ENCODE measurements at places on chromosomes 12 and 14.

DNA sequence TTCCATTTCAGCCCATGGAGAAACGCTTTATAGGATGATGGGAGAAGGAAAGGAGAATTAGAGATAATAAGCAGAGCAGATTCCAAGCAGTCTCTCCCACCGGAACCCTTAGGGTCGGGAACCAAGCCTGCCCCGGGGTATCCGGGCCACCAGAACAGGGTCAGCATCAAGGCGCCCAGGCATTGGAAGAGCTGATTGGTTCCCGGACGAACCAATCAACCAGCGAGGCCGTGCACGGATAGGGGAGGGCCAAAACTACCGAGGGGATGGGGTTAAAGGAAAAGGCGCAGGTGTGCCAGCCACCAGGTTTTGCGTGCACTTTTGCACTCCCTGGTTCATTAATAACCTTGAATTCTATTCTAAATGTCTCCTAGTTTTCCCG, 1.7 kb downstream of the PPM1H start:
- no peak for ATAC-seq

- peak; percentile 4 for ATAC-seq
These were observed 518 bp downstream of the GSKIP start for GRCh38 chr14:96363751-96364336.

- ATAC-seq: no peak
These were observed 155.6 kb upstream of the DAAM1 start for GRCh38 chr14:59032826-59033225.

DNA sequence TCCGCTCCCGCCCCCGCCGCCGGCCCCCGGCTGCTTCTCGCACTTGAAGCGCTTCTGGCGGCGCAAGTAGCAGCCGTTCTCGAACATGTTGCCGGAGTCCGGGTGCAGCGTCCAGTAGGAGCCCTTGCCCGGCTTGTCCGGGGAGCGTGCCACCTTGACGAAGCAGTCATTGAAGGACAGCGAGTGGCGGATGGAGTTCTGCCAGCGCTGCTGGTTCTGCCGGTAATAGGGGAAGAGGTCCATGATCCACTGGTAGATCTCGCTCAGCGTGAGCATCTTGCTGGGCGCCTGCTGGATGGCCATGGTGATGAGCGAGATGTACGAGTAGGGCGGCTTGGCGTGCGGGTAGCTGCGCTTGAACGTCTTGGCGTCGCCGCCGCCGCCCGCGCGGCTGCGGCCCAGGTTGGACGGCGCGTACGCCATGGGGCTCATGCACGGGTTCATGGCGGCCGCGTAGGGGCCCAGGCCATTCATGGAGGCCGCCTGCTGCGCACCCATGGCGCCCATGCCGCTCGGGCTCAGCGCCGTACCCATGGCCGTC, 3.0 kb downstream of the FOXA1 start:
- ATAC-seq: no peak

DNA sequence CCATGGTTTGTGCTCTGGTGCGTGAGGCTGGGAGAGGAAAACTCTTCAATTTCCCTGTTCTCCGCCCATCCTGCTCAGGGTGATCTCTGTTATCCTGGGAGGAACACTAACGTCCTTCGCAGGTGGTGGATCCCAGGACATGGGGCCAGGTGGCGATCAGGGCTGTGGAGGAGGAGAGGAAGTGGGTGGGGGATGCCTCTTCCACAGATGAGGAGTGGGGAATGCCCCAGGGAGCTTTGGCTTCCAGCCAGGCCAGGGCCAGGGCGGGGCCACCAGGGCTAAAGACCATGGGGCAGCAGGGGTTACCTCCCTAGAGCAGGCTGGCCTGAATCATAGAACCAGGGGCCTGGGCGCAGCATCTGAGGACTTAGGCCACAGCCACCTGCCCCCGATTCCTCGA, 3.3 kb upstream of the KRT75 start:
- ATAC-seq: no peak

DNA sequence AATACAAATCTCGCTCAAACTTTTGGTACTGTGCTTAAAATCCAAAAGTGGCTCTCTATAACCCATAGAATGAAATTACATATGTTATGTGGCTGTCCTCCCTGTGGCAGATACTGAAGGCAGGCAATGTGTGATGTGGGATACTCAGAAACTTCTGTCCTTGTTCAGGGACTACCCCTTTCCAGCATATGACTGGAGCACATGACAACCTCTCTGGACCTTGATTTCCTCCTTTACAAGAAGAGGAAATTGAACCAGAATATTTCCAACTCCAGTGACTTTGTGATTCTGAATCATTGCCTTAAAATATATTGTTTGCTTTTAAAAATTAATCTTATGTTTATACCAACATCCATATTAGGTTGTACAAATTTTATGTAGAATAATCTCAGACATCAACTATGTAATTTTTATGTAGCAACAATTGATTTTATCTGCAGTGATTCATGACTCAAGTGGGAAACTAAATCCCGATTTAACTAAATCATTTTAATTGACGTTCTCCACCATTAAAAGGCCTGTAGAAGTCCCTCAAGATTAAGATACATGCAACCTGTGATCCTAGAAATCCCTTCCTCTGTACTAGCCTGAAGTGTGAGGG, 162.4 kb downstream of the AKAP6 start:
- ATAC-seq: no peak

DNA sequence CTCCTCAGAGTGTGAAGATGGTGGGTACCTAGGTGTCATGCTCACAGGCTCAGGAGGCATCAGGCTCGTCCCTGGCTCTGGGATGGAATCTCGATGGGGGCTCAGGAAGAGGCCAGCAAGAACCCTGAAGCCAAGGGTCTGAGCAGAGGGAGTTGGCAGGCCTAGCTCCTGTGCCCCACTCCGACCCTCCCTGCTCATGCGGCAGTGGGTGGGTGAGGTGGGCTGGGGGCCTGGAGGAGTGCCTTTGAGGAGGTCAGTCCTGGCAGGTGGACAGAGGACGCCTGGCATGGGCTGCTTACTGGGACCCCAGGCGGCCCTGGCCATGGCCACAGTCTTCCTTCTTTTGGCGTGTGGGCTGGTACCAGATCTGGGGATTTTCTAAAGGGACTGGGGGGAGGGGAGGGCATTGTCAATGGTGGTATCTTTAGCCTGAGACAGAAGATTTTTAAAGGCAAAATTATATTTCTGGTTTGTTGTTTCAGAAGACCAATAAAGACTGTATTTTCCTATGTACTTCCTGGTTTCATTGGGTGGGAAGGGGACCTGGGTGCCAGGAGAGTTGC, 16.0 kb downstream of the LRTM2 start:
- ATAC-seq: no peak

- ATAC-seq: peak; percentile 85
These were observed 2.2 kb downstream of the PLEKHG6 start for GRCh38 chr12:6312529-6313325.

GRCh38 chr14:93792391-93792790, 4.1 kb upstream of the PRIMA1 start:
- no peak for ATAC-seq

GRCh38 chr14:80927083-80927989, 14.2 kb downstream of the CEP128 start:
- no peak for ATAC-seq

DNA sequence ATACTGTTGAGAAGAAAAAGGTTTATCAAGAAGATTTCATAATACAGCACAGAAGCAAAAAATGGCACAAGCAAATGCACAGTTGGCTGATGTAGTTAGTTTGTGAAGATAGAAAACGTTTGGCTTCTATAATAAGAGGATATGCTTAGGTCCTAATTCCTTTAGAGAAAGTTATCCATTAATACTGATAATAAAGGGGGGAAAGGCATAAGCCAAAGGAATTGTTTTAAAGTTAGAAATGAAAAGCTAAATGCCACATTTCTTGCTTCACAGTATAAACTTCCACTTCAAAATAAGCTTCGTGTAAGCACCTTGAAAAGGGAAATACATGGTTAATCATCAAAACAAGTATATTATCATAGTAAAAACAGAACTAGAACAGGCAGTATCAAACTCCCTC, 12.4 kb downstream of the LMO3 start:
- ATAC-seq: no peak

- peak; percentile 73 for ATAC-seq
These were observed 23.0 kb upstream of the BATF start for GRCh38 chr14:75499084-75499875.

DNA sequence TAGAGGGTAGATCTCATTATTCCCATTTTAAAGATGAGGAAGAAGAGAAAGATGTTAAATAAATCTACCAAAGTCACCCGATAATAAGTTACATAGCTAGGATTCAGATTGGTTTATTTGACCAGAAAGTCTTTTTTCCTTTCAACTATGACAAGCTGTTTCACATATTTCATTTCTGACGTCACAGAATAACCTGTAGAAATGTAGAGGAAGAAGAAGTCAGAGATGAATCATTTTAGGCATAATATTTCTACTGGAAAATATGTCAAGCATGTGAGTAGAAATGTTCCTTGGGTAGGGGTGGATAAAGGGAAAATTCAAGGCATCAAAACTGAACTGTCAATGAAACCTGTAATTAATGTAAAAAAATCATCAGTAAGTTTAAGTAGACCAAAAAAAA, 107.0 kb downstream of the MGST1 start:
- ATAC-seq: no peak

DNA sequence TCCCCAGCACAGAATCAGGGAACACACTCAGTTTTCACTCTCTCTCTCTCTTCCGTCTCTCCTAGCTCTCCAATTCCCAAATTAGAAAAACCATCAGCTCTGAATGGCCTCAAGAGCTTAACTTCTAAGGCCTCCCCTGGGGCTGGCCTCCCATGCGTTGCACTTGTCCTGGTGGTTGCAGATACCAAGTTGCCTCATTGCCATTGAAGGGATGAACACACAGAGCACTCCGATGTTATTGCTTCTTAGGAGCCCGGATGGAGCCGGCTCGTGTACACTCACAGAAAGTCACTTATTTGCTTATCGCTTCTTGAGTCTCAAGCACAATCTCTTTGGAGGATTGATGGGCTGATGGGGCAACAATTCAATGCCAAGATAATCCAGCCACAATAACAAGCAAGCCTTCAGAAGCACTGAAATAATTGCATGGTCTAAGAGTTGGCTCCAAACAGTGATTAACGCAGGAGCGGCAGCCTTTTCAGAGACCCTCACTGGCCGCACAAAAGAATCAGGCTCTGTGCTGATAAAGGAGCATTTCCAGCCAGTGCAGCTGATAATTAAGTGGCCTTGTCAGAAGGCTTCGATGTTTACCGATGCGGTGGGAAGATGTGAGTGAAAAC, 175.8 kb upstream of the TMEM132C start:
- ATAC-seq: no peak

DNA sequence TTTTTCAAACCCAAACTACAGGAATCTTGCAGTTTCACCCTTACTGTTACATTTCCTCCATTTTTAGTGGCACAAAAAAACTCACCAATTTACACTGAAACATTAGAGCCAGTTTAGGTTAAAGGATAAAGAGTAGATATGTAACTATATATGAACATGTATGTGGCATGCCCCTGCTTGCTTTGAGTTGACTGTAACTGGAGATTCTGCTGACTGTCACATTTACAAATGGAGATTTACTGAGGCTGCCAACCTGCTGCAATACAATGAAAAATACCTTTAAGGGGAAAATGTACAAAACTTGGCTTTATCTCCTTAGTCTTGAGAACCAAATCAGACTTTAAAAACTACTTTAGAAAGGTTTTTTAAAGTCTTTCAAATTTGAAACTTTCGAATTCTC, 28.3 kb downstream of the STON2 start:
- no peak for ATAC-seq

GRCh38 chr12:92342574-92342973, 196.9 kb upstream of the BTG1 start:
- no peak for ATAC-seq

DNA sequence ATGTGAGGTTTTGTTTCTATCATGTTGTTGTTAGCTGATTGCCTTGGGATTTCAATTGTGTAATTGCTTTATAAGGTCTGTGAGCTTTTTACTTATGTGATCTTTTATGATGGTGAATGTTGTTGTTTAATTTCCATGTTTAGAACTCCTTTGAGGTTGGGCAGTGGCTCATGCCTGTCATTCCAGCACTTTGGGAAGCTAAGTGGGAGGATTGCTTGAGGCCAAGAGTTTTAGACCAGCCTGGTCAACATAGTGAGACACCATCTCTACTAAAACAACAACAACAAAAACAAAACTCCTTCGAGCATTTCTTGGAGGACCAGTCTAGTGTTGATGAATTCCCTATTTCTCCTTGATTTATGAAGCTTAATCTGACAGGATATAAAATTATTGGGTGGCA, 102.1 kb upstream of the PMCH start:
- no peak for ATAC-seq

- ATAC-seq: no peak
These were observed 80.0 kb downstream of the SLC25A47 start for GRCh38 chr14:100403105-100403504.
